ENCODE measurements at places on chromosomes 12 and 14.

DNA sequence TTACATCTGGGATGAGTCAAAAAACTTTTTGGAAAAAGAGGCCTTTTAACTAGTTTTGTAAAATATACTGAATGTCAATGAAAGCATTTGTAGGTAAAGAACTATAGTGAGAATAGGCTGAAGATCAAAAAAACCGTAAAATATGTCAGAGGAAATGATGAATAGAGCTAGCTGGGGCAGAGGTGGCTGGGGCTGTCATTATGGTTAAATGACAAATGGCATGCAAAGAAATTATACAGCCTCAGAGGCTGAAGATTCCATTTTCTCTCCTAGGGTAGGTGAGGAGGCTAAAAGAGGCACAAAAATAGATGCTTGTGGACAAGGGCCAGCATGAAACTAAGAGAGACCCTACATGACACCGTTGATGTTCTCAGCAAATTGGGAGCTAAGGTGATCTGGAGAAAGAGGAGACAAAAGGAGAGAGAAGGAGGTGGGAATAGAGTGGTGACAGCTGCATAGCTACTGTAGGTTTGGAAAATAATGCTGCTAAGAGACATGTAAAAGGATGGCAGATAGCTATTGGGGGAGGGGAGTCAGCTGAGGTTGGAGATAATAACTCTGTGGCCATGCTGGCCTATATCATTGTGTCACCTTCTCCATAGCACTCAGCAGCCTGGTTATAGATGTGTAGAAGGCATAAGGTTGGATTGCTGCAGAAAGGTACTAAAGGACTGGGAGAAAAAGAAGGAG, 63.8 kb downstream of the ABCC9 start:
- no peak for DNase-seq

DNA sequence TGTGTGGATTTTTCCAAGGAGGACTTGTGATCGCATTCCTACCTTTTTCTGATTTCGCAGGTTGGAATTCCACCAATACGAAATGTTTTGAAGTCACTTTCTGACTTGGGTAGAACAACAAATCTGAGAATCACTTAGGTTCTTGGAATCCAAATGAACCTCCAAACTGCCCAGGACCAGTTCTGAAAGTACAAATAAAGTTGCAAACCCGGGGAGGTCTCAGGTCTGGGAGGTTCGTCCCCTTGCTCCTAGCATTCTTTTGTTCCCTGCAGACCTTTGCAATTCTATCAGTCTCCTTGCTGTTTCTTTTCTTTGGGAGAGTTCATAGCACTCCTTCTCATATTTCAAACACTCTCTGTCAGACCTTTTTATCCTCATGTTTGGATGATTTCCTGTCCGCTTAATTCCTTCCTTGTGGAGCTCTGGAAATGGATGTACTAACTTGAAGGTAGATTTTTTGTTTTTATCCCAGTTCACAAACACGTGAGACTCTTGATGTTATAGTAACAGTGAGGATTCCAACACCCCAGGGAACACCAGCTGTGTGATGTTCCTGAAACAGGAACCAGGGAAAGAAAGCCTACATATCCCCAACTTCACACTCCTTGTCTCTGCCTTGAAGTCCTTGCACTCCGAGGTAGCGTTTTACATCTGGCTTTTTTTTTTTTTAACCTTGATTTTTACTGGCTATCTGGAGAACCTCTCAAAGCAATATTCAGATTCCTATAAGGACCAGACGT, 70.6 kb downstream of the TMEM132C start:
- DNase-seq: no peak

DNA sequence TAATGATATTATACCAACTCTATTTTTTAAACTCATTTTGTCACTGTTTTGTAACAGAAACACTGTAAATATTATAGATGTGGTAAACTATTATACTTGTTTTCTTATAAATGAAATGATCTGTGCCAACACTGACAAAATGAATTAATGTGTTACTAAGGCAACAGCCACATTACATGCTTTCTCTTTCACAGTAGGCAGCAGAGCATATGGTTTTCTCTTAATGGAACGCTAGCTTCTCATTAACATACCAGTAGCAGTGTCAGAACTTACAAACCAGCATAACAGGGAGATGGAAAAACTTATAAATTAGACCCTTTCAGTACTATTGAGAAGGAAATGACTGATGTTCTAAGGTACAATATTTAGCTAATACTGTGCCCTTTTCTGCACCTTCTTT, 398.8 kb downstream of the PRKD1 start:
- DNase-seq: no peak

DNA sequence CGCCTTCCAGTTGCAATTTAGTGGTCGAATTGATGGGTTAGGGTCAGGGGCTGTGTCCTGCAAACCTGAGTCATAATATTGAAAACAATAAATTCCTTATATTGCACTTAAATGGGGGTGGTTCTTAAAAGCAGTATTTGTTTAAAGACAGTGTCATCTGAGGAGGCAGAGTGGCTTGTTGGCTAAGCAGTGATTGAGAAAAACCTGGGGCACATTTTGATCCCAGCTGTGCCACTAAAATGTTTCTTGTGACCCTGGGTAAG, 48.4 kb downstream of the FBXW8 start:
- no peak for DNase-seq

DNA sequence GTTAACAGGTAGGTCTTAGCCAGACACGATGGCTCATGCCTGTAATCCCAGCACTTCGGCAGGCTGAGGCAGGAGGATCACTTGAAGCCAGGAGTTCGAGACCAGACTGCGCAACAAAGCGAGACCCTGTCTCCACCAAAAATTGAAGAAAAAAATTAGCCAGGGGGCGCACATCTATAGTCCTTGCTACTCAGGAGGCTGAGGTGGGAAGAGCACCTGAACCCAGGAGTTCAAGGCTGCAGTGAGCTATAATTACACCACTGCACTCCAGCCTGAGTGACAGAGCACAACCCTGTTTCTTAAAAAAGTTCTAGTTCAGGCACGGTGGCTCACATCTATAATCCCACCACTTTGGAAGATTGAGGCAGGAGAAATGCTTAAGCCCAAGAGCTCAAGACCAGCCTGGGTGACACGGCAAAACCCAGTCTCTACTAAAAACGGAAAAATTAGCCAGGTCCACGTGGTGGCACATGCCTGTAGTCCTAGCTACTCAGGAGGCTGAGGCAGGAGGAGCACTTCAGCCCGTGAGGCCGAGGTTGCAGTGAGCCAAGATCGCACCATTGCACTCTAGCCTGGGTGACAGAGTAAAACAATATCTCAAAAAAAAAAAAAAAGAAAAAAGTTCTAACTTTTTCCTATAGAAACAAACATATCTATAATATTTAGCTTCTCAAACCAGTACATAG, 9.1 kb downstream of the BAZ1A start:
- DNase-seq: no peak

GRCh38 chr14:53683229-53683628, 273.4 kb downstream of the BMP4 start:
- no peak for DNase-seq

DNA sequence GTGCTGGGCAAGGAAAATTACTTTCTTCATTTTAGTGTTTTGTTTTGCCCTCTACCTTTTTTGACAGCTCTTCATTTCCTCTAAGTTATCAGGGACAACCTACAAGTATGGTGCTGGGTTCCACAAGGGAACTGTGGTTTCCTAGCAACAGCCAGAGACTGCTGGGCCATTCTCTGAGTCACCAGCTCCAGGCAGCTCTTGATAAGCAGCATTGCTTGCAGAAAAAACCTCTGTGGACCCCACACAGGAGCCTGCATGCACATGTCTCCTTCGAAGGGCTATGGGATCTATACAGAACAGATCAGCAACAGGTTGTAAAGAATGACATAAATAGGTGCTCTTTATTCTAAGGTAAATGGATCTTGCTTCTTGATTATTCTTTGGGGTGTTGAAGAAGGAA, 81.0 kb upstream of the CCDC196 start:
- DNase-seq: peak; percentile 26

DNA sequence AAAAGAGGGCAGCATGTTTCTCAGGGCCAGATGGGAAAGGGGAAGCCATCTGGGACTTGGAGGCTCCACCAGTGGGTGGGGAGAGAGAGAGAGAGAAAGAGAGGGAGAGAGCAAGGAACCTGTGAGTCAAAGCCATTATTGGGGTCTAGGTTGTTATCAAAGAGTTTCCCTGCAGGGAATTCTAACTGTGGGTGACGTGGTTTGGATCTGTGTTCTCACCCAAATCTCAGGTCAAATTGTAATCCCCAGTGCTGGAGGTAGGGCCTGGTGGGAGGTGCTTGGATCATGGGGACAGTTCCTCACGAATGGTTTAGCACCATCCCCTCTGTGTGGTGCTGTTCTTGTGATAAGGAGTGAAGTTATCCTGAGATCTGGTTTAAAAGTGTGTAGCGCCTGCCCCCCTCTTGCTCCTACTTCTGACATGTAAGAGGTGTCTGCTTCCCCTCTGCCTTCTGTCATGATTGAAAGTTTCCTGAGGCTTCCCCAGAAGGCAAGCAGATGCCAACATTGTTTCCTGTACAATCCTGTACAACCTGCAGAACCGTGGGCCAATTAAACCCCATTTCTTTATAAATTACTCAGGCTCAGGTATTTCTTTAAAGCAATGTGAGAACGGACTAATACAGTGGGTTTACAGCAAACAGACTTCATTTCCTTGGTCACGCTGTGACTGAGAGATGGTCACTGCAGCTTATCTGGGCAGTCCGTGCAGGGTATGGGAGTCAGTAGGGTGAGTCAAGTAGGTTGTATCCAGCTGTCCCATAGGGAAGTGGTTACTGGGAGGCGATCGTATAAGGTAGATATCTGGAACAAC, 52.4 kb downstream of the CCDC91 start:
- no peak for DNase-seq

DNA sequence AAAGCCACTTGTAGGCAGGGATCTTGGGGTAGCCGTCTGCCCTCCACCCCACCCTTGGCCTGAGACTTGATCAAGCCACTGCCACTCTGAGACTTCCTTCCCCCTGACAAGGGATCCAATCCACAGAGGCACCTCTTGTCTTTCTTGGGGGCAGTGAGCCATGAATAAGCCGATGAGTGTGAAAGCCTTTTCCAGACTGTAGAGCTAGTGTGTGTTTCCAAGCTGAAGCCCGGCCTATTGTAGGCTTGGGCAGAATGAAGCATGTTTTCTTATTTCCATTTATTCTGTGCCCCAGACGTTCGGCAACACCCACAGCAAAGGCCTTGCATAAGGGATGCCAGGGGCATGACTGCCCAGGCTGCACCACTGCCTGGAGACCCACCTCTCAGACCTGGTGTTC, 991.6 kb downstream of the BCL11B start:
- no peak for DNase-seq

All from Calu3 (cell line).